ENCODE measurements at places on chromosomes 2 and 18.

- no peak for DNase-seq
Observed at GRCh38 chr2:232460171-232460570, 4.2 kb downstream of the ALPI start.

DNA sequence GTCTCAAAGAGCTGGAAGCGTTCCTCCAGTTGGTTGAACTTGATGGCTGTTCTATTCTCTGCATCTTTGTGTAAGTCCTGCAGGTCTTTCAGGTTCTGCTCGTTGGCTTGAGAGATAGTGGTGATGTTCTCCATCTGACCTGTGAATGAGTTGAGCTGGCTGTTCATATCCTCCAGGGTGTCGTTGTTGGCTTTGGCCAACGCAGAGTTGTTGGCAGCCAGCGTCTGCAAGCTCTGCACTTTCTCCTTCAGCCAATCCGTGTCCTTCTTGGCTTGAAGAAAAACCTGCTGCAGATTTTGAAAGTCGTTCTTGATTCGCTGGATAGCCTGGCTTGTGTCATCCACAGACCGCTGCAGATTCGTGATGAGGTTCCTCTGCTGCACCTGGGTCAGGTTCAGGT lies 78.8 kb upstream of the THOC1 start:
- DNase-seq, result no peak

DNA sequence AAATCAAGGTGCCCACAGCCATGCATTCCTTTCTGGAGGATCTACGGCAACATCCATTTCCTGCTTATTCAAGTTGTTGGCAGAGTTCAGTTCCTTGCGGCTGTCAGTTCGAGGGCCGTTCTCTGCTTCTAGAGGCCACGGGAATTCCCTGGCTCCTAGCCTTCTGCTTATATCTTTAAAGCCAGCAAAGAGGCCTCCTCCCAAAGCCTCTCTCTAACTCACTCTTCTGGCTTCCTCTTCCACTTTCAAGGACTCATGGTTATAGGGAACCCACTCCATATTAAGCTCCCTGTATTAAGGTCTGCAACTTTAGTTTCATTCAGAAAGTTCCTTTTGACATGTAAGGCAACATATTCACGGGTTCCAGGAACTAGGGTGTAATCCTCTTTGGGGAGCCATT lies 150.1 kb upstream of the RMP24 start:
- DNase-seq, result no peak

DNA sequence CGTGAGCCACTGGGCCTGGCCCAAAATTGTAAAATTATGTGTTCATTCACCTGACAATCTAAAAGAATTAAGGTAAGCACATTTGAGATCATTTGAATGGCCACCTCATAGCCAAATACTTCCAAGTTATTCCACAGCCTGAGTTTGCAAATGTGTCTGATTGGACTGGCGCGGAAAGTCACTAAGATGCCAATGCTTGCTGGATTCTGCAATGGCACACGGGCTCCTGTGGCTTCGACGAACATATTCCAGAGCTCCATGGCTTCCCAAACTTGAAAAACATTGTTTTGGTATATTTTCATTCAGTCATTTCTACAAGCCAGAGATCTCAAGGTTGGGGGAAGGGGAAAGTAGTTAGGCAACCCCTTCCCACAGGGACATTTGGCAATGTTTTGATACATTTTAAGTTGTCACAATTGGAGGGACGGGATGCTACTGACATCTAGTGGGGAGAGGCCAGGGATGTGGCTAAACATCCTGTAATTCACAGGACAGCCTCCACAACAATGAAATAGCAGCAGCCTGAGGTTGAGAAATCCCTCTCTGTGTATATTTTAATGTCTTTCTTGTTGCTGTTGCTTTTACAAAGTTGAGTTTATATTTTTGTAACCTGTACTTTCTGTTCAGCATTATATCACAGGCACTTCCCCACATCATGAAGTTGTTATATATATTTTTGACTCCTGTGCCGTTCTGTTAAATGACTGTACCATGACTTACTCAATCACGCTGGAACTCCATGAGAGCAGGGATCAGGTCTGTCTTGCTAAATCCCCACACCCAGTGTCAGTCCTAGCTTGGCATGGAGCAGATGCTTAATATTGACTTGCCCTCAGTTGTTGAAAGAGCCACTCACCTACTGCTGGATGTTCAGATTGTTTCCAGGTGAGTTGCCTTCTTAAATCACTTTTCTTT lies 56.9 kb downstream of the COL4A4 start:
- peak; percentile 83 for DNase-seq

- DNase-seq, result no peak
Observed at GRCh38 chr2:9975328-9975727, 23.8 kb downstream of the GRHL1 start.

GRCh38 chr18:48570313-48570712 lies 31.5 kb downstream of the CTIF start:
- no peak for DNase-seq

DNA sequence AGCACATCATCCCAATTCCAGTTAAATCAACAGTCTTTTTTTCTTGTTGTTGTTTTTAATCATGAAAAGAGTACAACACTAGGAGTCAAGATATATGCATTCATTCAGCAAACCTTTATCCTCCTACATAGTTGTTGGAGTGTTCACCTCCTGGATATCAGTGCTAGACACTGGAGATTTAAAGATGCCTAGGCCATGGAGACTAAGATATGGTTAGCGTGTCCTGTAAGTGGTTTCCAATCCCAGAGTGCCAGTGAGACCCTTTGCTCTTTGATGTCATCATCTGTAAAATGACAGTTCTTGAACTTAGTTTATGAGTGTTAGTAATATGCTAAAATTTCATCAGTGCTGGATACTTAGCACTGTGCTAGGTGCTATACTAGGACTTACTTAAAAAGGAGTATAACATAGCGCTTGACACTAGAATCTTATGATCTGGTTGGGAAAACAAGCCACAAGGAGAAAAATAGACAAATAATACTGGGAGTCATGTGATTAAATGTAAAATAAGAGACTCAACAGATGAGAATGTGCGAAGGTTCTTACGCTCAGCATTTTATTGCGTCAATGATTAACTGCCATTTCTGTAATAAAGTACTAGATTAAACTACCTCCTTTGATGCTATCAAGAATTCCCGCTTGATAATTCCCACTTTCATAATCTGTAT lies 31.5 kb downstream of the BABAM2 start:
- DNase-seq, result no peak

- DNase-seq, result no peak
Observed at GRCh38 chr2:120497261-120497977, 151.5 kb downstream of the INHBB start.

- no peak for DNase-seq
Observed at GRCh38 chr2:130985206-130985780, 108.0 kb downstream of the FAM168B start.

DNA sequence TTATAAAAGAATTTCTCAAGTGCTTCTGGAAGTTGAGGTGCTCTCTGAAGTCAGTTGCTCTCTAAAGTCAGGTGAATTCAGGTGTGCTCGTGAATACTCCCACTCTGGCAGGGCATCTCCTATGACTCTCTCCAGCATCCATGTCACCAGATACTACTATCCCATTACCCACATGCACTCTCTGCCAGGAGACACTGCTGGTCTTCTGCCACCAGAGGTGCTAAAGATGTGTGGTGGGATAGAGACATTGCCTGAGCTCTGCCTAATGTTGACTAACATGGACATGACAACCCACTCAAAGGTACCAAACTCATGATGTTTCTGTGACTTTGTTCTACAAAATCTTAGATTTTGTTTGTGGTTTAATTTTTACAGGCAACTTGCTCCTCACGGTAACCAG lies 106.4 kb upstream of the HNRNPA3 start:
- DNase-seq, result no peak

- no peak for DNase-seq
Observed at GRCh38 chr2:170501421-170502043, 213.6 kb upstream of the SP5 start.

GRCh38 chr2:42796427-42797248 lies 4.3 kb upstream of the HAAO start:
- no peak for DNase-seq

GRCh38 chr18:10842861-10843260 lies 306.5 kb downstream of the PIEZO2 start:
- no peak for DNase-seq

- DNase-seq, result peak; percentile 40
Observed at GRCh38 chr2:135913727-135914365, 37.6 kb upstream of the MCM6 start.

DNA sequence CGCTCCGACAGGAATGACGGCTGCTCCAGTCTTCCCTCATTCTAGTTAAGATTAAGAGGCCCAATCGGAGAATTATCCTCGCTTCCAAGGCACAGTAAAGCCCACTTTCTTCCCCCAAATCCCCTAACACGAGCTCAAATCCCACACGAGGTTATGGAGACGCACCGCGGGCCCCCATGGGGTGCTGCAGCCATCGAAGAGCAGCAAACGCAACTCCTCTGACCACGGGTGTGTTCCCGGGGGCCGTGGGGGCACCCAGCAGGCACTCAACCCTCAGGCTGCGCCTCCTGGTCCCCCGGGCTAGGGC lies 446 bp downstream of the COPS9 start:
- no peak for DNase-seq

DNA sequence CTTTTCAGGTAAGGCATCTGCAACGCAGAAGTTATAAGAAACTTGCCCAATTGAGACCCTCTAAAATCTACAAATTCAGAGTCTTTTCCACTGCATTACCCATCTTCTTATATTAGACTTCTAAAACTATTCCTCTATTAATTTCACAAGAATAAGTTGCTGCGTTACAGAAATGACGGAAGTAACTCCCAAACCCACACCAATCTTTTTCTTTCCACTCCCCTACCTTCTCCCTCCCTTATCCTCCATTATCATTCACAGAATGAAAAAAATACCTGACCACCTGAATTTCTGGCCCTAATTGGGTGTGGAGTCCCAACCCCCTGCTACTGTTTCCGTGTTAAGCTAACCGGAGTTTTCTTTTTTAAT lies 689 bp downstream of the RPRD1A start:
- DNase-seq, result no peak

- DNase-seq, result no peak
Observed at GRCh38 chr2:196277002-196277401, 105.6 kb upstream of the STK17B start.

DNA sequence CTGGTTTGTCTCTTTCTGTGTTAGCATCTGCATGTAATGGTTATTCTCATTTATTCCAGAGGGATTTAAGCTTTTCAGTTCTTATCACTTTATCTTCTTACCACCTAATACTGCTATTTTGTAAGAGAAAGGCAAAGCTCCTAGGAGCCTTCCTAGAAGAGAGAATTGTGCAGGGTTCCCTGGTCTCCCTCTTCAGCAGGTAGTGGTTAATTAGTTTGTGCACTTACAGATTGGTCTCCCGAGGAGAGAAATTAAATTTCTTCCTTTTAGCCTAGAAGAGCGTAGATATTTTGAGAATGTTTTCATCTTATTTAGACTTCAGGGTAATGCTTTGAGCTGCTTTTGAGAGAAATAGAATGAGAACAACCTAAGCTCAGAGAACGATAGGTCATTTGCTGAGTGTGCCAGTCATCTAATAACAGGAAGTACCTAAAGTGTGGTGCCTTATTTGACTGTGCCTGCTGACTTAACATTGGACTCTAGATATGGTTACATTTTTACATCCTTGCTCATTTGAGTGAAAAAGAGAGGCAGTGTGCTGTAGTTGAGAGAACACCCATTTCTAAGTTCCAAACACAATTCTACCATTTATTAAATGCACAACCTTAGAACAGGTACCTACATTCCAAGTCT lies 651.4 kb downstream of the STK39 start:
- DNase-seq, result no peak

- no peak for DNase-seq
Observed at GRCh38 chr2:180231015-180231414, 223.9 kb upstream of the CWC22 start.

GRCh38 chr2:229714080-229714735 lies at the start of gene DNER:
Gene DNER, minus strand, starts transcription at chr2:229714555. Its CDS starts 132 bp downstream, at chr2:229714423.
- DNase-seq, result peak; percentile 84

DNA sequence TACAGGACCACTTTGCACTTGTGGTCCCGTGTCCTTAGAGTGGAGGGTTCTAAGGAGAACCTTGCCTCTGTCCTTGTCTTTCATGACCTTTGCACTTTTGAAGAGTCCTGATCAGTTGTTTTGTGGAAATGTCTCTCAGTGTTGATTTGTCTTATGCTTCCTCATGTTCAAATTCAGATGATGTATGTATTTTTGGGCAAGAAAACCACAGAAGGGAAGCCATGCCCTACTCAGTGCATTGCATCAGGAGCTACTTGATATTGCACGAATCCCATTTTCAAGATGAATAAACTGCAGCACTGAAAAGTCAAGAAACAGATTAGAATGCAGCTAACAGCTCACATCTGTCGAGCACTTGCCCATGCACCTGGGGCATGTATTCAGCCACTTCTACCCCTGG lies 152.2 kb downstream of the INHBB start:
- DNase-seq, result no peak

DNA sequence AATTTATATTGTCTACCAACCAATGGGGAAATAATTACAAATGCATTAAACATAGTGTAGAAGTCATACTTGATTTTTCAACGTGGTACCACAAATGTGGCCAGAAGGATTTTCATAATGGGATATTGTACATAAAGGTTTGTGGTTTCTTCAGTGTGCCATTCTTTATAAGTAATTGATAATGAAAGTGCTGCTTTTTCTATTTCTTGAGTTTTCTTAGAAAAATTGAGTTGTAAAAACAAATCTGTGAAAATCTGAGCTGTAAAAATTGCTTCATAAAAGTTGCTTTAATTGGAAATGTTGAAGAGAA lies 103.6 kb downstream of the KYNU start:
- no peak for DNase-seq

- no peak for DNase-seq
Observed at GRCh38 chr2:98896416-98896815, 39.6 kb downstream of the CRACDL start.

- DNase-seq, result no peak
Observed at GRCh38 chr2:6975988-6976387, 58.8 kb downstream of the RNF144A start.

DNA sequence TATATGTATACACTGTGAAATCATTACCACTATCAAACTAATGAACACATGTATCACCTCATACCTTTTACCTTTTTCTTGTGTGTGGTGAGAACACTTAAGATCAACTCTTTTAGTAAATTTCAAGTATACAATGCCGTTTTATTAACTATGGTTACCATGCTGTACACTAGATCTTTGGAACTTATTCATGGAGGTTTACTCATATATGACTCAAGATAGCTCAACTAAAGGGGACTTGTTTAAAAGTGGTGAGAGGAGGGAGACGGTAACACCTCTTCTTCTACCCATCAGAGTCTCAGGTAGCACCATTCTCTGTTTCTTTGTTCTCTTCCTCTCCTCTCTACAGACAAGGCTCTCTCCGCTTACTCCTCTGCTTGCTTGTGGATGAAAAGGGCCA lies 36.1 kb upstream of the TMEM178A start:
- DNase-seq, result no peak

- no peak for DNase-seq
Observed at GRCh38 chr2:183383854-183384253, 259.6 kb downstream of the NUP35 start.

GRCh38 chr2:151999053-151999452 lies 99.8 kb downstream of the CACNB4 start:
- DNase-seq, result peak; percentile 74

GRCh38 chr18:63017076-63017475 lies 301.7 kb downstream of the PHLPP1 start:
- no peak for DNase-seq

GRCh38 chr18:32717126-32717525 lies 55.7 kb downstream of the KLHL14 start:
- no peak for DNase-seq

- DNase-seq, result no peak
Observed at GRCh38 chr18:23690505-23691068, 1.3 kb downstream of the LAMA3 start.

- DNase-seq, result no peak
Observed at GRCh38 chr2:73982140-73982617, 2.5 kb upstream of the TET3 start.

All from Ammon's horn (tissue), 1 donor.